ENCODE measurements at places on chromosomes 1 and 21. TPM values are rescaled to one million over a fixed set of nuclear protein-coding genes. Genes with fewer than 3 reads are reported as not detected.

The FLG gene
- not detected for total RNA-seq

The EFHD2 gene
- 48.8 TPM for total RNA-seq

The RNF186 gene
- not detected for total RNA-seq

The VASH2 gene
- 0.99 TPM for total RNA-seq

The CLCN6 gene
- 22.5 TPM for total RNA-seq

The SPATA21 gene
- total RNA-seq = not detected

The ADAM30 gene
- total RNA-seq = not detected

The UBE2U gene
- not detected for total RNA-seq

The LIN28A gene
- not detected for total RNA-seq

The PLEKHA6 gene
- 2.3 TPM for total RNA-seq

The NDUFS2 gene
- total RNA-seq = 202 TPM

The C1orf210 gene
- not detected for total RNA-seq

The HTR1D gene
- total RNA-seq = not detected

The CATSPERE gene
- total RNA-seq = 0.44 TPM

The PLA2G2F gene
- total RNA-seq = not detected

The ST6GALNAC3 gene
- total RNA-seq = 0.99 TPM

The TMEM240 gene
- total RNA-seq = 5.5 TPM

The CD247 gene
- total RNA-seq = not detected

The AK5 gene
- 72.4 TPM for total RNA-seq

The SELE gene
- 0.17 TPM for total RNA-seq

The FCER1G gene
- not detected for total RNA-seq

The CFAP141 gene
- total RNA-seq = not detected

The RUNX3 gene
- not detected for total RNA-seq

The KIF21B gene
- total RNA-seq = under 0.01 TPM

The CACNA1S gene
- not detected for total RNA-seq

The DDAH1 gene
- total RNA-seq = 31.4 TPM

The DNM3 gene
- total RNA-seq = 2.0 TPM

The ODR4 gene
- 15.5 TPM for total RNA-seq

The NBPF4 gene
- not detected for total RNA-seq

The MYCL gene
- total RNA-seq = 0.15 TPM

The CAPN2 gene
- total RNA-seq = 348 TPM

The KCNT2 gene
- 2.5 TPM for total RNA-seq

The MLLT11 gene
- 3.1 TPM for total RNA-seq

The CYP4A11 gene
- not detected for total RNA-seq

The GSTM3 gene
- total RNA-seq = 142 TPM

The FCRL2 gene
- total RNA-seq = not detected

The AMY1A gene
- total RNA-seq = not detected

The SLC25A33 gene
- total RNA-seq = 3.5 TPM

The VWA5B1 gene
- not detected for total RNA-seq

The OR2G6 gene
- not detected for total RNA-seq

The TMPRSS15 gene
- total RNA-seq = not detected

The TLCD4 gene
- total RNA-seq = 0.29 TPM

The GPX7 gene
- 45.2 TPM for total RNA-seq

The MTR gene
- 30.9 TPM for total RNA-seq

The SPATC1L gene
- total RNA-seq = 14.6 TPM

The NBPF6 gene
- total RNA-seq = not detected

The SLC35F3 gene
- not detected for total RNA-seq

The SLC6A9 gene
- 7.4 TPM for total RNA-seq

The AMPD1 gene
- total RNA-seq = not detected

The BCL10 gene
- 19.5 TPM for total RNA-seq

The FCRL5 gene
- total RNA-seq = not detected

The TRAPPC10 gene
- total RNA-seq = 18.3 TPM

The SLC22A15 gene
- total RNA-seq = 7.6 TPM

The PAQR6 gene
- total RNA-seq = 0.66 TPM

The NIBAN1 gene
- total RNA-seq = 71.1 TPM
